ENCODE measurements at places on chromosomes 1 and 21.

GRCh38 chr1:208921259-208921658 lies 662.3 kb upstream of the CAMK1G start:
- peak; percentile 29 for DNase-seq

DNA sequence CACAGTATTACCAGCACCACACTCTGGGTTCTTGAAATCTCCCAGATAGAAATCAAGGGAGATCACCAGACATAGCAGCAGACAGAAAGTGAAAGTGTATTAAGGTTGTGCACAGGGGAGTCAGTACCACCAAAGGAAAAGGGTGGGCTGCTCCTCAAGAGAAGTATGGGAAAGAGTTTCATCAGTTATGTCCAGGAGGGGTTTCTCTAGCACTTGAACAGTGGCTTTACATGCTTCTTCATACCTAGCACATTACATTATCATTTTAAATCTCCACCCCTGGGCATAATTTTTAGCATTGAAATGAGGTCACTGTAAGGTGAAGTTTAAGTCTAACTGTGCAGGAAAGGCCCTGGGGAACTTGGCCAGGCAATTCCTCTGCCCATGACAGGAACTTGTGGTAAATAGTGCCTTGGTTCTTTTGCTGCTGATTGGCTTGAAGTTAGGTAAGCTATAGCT lies 601.0 kb downstream of the NUF2 start:
- DNase-seq, result no peak

GRCh38 chr1:12346483-12347151 lies 116.8 kb downstream of the VPS13D start:
- DNase-seq, result no peak

GRCh38 chr1:160541622-160542302 lies 18.7 kb upstream of the SLAMF6 start:
- no peak for DNase-seq

DNA sequence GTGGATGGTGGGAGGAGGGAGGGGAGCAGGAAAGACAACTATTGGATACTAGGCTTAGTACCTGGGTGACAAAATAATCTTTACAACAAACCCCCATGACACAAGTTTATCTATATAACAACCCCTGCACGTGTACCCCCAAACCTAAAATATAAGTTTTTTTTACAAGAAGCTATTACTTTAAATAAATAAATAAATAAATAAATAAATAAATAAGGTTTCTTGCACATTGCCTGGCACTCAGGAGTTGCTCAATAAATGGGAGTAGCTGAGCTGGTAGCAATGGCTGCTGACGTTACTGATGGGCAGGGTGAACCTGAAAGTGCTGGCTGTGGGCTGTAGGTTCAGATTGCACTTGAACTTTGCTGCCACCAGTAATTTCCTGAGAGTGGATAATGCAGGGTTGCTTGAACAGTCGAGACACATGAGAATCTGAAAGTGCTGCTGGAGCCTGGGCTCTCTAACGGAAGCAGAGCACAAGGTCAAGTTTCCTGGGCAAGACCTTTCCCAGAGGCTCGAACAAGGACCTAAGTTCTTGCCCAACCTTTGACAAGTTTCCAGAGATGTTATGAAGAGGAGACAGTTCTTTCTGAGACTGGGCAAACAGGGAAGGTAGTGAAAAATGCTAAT lies 14.8 kb upstream of the KCNE2 start:
- DNase-seq, result no peak

DNA sequence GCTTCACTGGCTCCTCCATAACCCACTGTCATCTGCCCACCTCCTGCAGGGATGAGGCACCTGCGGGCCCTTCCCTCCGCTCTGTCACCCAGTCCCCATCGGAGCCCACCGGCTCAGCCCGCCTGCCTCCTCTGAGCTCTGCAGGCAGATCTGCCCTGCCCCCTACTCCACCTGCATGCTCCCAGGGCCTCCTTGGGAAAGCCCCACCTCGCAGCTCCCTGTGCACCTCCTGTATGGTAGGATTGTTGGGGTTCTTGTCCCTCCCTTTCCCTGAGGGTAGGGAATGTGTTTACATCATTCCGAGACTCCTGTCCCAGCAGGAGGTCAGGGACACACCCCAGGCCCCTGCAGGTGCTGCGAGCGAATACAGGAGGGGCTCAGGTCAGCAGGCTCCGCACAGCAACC lies 50.5 kb downstream of the SIK1 start:
- no peak for DNase-seq

- no peak for DNase-seq
These were observed 24.6 kb downstream of the ECE1 start for GRCh38 chr1:21265644-21266043.

DNA sequence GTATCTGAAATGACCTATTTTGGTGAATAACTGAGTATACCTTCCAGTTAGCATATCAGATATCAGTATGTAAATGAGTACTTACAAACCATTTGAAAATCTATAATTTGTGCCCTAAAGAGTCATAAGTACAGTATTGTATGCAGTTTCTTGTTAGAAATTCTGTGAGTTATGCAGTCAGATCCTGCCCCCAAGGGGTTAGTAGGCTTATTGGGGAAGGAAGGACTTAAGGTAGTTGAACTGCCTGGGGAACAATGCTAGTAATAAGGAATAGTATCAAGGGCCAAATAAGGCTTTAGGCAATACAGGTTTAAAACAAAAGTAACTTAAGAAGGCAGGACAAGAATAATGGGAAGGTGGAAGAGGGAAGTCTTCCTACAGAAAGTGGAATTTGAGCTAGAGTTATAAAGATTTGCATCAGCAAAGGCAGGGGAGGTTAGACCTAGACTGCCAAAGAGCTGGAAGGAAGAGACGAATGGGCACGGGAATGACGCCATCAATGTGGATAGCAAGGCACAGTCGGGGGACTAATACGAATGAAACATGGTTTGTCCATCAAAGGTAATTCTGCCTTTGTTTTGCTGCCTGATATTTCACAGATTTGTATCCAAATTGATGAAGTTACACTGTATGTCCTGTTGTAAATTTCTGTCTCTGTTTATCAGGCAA lies 182.9 kb upstream of the DPYD start:
- peak; percentile 59 for DNase-seq

GRCh38 chr1:160540859-160541233 lies 17.8 kb upstream of the SLAMF6 start:
- no peak for DNase-seq

DNA sequence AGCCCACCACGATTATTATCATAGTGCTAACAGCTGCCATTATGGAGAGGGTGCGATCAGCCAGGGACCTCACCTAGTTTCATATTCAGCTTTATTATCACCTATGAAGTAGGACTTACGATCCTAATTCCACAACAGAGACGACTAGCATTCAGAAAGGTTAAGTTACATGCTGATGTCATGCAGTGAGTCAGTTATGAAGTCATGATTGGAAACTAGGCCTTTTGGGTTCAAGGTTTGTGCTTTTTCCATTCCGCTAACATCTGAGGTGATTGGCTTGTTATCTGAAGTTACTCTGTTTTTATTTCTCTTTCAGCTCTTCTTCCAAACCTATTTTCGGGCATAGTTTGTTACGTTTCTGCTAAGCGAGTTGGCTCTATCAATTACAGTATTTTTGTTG lies 251.1 kb downstream of the CAMTA1 start:
- DNase-seq, result no peak

DNA sequence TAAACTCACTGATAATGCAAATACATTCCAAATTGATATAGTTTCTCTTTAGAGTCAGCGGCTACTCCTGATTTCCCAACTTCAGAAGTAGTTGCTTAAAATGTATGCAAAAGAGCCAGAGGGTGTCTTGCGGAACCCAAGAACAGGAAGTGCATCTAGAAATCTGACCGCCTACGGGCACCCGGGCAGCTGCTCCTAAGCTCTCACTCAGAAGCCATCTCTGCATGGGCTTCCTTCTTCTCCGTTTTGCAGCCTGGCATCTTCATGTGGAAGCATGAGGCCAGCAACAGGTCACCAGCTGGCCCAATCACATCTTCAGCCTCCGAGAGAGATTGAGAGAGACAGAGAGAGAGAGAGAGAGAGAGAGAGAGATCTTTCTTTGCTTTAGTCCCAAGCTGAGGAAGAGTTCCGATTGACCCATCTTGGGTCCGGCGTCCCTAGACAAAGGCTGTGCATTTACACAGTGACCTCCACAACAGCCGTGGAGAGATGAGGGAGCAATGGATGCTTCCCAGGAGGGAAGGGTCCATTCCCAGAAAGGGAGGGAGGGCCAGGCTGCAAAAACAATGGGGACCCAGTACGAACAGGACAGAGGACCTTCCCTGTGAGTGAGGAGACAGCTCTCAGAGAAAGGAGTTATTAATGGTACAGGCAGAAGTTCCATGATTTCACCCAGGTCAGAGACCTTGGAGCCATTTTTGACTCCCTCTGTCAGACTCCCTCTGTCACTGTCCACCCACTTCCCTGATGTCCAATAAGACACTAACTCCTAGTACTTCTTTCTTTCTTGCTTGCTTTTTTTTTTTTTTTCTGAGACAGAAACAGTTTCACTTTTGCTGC lies 28.2 kb upstream of the SLC30A1 start:
- no peak for DNase-seq

DNA sequence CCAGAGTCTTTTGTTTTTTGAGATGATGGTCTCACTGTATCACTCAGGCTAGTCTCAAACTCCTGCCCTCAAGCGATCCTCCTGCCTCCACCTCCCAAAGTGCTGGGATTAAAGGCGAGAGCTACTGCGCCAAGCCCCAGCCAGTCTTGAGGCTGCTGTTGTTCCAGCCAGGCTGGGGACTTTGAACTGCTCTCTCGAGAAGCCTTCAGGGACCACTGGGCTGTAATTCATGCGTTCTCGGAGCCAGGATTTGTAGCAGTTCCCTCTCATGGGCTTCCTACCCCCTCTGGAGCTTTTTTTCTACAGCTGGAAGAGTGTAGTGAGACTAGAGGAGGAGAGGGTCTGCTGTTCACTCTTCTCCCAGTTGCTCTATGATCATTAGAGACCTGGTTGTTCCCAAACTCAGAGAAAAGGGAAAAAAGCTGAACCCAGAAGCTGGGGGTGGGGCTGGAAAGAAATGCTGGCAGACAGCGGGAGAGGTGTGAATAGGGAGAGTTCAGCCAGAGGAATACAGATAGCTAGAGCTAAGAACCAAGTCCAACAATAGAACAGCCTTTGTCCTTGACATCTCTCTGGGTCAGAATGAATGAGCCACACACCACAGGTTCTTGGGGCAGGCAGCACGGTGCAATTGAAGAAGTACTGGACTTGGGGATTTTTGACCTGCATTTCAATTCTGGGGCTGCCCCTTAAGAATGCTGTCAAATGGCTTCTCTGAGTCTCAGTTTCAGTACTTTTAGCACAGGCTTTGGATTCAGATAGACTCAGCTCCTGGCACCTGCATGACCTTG lies 13.2 kb upstream of the SLC41A1 start:
- no peak for DNase-seq

GRCh38 chr1:199684686-199685273 lies 342.7 kb upstream of the NR5A2 start:
- peak; percentile 86 for DNase-seq

DNA sequence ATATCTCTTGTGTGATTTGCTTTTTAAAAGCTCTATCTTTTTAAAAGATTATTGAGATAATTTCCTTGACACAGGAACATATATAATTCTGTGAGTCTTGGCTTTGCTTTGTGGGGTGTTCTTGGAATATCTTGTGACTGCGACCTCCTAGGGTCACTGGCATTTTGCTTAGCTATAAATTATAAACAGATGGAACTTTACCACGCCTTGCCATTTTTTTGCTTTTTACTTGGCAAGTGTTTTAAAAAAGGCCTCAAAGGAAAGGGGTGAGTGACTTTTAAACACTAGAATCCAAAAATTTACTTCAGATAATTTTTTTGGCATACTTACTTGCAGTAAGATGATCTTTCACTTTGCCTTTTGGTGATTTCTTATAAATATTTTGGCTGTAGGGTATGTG lies 43.6 kb downstream of the ALG6 start:
- DNase-seq, result no peak

DNA sequence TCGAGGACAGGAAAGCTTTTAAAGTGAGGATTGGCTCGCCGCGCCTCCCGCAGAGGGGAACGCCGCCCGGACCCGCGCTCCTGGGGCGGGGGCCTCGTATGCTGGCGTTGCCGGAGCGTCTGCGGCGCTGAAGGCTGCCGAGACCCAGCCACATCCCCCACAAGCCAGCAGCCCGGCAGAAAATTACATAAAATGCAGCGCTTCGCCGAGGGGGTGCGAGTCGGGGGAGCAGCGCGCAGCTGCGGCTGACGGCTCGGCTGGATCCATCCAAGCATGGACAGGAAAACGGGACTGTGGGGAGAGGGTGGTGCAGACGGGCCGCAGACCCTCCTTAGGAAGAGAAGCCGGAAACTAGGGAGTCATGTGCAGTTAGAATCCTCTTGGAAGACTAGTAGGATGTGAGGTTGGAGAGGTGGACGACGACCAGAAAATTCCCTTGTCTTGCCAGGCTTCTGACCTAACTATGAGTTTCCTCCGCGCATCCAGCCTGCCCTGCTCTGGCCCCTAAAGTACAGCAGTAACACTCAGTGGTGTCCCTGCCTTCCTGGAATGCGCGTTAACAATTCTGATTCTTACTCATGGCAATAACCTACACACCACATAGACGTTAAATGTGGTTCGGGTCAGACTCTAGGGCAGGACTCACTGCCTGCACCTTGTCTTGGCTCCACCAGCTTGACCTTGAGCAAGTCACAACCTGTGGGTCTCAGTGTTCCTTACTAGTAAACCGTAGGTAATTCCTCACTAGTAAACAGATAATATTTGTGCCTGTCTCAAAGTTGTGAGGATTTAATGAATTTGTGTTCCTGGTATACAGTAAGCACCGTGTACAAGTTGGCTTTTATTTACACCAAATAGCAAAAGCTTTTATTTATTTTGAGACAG lies 953 bp upstream of the BRWD1 start:
- DNase-seq, result peak; percentile 81

GRCh38 chr1:12407050-12407961 lies 177.5 kb downstream of the VPS13D start:
- peak; percentile 63 for DNase-seq

- no peak for DNase-seq
These were observed 737.9 kb upstream of the TMPRSS15 start for GRCh38 chr21:19141511-19141910.

- peak; percentile 93 for DNase-seq
These were observed 88.8 kb downstream of the MAST2 start for GRCh38 chr1:45892068-45892785.

- DNase-seq, result no peak
These were observed 790 bp upstream of the TSNAX start for GRCh38 chr1:231527586-231528171.

DNA sequence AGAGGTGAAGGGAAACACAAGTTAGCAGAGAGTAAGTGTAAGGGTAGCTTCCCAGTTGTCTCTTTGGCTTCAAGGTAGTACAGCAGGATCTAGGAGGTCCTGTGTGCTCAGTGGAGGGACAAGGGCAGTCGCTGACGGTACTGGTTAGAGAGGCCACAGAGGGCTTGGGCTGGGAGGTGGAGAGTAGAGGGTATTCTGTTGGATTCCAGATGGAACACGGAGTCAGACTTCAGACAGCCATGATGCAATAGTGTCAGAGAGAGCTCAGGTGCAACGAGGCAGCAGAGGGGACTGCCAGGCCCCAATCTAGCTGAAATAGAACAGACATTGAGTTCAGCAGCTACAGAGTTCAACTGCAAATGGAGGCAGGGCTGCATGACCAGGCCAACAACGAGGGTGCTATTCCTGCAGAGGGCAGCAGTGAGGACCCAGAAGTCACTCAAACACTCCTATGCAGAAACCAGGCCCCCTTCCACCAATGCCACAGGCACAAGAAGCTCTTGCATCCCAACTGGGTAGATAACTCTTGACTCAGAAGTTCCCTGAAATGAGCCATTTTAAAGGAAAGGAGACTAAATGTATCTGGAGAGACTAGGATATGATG lies 325.0 kb upstream of the ESRRG start:
- peak; percentile 18 for DNase-seq

GRCh38 chr1:232377494-232377770 lies 252.5 kb downstream of the SIPA1L2 start:
- DNase-seq, result peak; percentile 18

GRCh38 chr21:29187944-29188343 lies 57.5 kb downstream of the MAP3K7CL start:
- peak; percentile 94 for DNase-seq

Measured in ELR (cell line).